ENCODE measurements at places on chromosomes 2 and 18. TPM values are rescaled to one million over a fixed set of nuclear protein-coding genes. Genes with fewer than 3 reads are reported as not detected.

DNA sequence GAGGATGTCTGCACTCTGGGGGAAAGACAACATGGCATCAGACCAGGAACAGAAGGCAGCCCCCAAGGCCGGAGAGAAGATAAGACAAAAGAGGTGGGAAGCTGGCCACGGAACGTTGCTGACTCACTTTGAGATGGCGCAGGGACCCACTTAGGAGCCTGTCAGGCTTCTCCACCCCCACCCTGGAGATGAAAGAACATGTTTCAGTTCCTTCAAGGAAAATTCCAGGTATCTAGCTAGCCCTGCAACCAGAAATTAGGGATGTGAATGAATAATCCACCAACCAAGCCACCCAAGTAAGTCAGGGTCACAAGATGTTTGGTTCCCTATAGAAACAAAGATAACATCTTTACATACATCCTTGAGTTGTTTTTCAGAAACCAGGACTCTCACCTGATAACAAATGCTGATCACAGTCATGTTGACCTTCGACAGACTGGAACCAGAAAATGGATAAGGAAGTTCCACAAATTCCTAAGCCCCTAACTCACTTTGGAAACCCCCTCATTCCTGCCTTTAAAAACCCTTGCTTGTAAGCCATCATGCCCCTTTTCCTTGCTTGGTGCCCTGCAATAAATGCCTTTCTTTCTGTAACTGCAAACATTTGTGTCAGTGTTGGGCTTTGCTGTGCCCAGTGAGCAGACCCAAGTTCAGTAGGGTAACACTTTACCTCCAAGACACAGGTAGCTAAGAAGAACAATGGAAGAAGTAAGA, 31.9 kb downstream of the PSTPIP2 start:
- no peak for DNase-seq

- no peak for DNase-seq
Observed at GRCh38 chr18:32298171-32298667, 108.4 kb downstream of the MEP1B start.

DNA sequence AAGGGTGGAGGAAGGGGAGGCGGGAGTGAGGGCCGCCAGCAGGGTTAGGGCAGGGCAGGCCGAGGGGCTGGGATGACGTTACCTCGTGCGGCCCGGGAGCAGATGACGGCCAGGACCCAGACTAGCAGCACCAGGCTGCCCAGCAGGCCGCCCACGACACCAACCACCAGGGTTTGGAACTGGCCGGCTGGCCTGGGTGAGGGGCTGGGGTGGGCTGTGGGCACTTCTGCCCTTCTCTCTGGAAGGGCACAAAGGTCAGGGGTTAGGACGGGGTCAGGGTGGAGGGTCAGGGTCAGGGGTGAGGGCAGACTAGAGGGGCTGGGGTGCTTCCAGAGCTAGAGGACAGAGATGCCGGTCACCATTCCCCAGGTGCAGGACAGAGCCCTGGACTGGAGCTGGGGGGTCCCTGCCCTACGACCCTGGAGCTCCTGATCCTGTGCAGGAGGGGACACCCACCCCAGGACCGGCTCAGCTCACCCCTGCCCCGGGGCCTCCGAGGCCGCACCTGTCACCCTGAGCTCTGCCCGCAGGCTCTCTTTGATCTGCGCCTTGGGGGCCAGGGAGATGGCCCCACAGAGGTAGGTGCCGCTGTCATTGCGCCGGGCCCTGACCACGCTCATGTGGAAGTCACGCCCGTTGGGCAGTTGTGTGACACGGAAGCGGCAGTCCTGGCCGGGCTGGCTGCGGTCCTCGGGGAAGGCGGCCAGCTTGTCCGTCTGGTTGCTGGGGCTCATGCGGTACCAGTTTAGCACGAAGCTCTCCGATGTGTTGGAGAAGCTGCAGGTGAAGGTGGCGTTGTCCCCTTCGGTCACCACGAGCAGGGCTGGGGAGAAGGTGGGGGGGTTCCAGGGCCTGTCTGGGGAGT, 6.3 kb downstream of the PDCD1 start:
- DNase-seq, result no peak

- no peak for DNase-seq
Observed at GRCh38 chr2:124877141-124877577, 852.1 kb downstream of the CNTNAP5 start.

DNA sequence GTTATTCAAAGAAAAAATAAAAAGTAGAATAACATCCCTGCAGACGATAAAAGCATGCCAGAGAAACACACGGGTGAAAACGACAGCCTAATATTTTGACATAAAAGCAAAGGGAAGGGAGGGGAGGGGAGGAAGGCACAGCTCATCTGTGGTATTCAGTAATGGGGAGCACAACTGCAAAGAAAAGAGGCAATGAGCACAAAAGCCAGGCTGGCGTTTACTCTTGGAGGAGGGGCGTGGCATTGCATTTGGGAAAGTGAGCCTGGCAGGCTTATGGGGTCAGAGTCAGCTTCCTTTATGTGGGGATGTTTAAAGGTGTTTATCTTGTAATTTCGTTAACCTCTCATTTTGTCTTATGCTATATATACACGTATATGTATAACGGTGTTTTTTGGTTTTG, 53.2 kb downstream of the STEAP3 start:
- no peak for DNase-seq

GRCh38 chr2:8300216-8300615, 381.6 kb upstream of the ID2 start:
- no peak for DNase-seq

DNA sequence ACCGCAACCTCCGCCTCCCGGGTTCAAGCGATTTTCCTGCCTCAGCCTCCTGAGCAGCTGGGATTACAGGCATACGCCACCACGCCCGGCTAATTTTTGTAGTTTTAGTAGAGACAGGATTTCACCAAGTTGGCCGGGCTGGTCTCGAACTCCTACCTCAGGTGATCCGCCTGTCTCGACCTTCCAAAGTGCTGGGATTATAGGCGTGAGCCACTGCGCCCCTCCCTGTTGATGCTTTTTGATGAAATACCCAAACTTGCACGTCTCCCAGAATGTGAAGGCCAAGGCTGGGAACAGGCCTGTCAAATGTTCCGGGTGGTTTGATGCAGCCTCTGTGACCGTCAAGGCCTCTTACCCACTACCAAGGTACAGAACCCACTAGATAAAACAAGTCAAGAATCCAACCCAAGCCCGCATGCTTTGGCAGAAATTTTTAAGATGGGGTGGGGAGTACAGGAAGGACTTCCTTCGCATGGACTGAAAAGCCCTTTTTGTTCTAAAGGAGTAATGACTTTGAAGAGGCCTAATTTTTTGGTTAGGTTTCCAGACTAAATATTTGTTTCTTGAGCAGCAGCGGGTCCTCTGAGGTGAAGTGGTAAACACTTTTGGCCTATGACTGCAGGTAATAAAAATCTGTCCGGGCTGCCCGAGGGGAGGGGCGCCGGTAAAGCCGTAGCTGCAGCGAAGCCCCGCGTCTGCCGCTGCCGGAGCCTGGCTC, 3.7 kb upstream of the EVX2 start:
- DNase-seq, result no peak

Gene TRAPPC12
- total RNA-seq, result 122 TPM

DNA sequence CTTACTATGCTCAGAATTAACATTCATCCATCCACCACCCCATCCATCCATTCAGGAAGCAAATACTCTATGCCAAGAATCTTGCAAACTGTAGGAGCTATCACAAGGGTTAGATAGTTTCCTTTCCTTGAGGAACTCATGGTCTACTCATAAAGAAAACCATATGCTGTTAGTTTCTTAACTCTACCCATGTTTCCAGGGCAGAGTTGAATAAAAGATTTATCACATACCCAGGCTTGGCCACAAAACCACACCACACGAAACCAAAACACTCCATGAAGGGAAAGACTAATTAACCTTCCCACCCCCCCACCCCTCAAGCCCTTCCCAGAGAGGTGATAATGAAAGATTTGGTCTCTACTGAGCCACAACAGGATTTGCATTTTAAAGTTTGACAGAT, 23.7 kb upstream of the MSGN1 start:
- DNase-seq, result no peak

DNA sequence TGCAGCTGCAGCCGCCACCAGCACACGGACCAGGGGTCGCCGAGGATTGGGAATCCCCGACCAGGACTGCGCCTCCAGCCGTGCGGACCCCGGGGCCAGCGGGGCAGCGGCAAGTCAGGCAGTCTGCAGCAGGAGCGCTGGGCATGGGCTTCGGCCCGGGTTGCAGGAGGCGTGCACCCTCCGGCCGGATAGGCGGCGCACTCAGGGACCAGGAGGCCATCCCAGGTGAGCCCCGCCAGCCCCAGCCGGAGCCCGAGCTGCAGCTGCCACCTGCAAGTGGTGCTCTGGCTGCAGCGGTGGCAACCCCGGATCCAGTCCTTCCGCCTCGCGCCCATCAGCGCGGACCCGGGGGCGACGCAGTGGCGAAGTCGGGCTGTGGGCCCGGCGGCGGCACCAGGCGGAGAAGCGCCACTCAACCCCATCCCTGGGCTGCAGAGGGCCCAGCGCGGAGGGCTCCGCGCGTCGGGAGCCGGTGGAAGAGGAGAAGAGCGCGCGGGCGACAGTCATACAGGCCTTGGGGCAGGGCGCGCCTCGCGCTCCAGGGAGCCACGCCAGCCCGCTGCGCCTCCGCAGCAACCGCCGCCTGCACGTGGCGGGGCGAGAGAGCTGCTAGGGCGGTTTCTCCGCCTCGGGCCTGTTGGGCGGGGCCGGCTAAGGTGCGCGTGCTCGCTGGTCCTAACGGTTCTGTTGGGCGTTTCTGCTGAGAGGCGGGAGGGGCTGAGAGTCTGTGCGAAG, 73.8 kb downstream of the RPIA start:
- peak; percentile 32 for DNase-seq

Data from Peyer's patch (tissue), 4 donors.